ENCODE measurements at places on chromosomes 3 and 15.

GRCh38 chr15:27744641-27745040 lies 354.5 kb downstream of the OCA2 start:
- DNase-seq = no peak

- no peak for DNase-seq
Observed at GRCh38 chr3:27387625-27388024, 18.4 kb upstream of the NEK10 start.

GRCh38 chr15:94253742-94254141 lies 22.4 kb downstream of the MCTP2 start:
- DNase-seq = no peak

GRCh38 chr3:53065841-53066480 lies 20.1 kb upstream of the SFMBT1 start:
- no peak for DNase-seq

DNA sequence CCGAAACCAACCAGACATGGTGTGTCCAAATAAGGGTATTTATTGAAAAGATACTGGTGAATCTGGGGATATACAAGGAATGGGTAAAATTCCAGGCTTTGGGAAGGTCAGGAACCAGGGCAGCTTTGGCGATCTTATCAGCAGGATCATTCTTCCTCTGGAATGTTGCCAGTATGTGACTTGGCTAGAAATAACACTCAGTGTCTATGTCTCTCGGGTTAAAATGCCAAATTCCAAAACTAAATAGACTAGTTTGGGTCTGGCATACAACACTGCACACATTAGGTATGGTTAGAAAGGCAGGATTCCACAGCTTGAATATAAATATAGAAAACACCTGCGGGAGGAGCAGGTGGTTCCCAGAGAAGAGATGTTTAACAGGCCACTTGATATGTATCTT lies 220.2 kb upstream of the CD96 start:
- no peak for DNase-seq

All from stimulated activated CD4-positive, alpha-beta T cell treated with anti-CD3 and anti-CD28 coated beads, Interleukin-12 subunit alpha, Interleukin-12 subunit beta, amount 100 ng/mL, for 4 hours (primary cell).